ENCODE measurements at places on chromosomes 7 and 10.
A peak's percentile ranks its signal among the peaks of the same experiment; 100 is the strongest.

DNA sequence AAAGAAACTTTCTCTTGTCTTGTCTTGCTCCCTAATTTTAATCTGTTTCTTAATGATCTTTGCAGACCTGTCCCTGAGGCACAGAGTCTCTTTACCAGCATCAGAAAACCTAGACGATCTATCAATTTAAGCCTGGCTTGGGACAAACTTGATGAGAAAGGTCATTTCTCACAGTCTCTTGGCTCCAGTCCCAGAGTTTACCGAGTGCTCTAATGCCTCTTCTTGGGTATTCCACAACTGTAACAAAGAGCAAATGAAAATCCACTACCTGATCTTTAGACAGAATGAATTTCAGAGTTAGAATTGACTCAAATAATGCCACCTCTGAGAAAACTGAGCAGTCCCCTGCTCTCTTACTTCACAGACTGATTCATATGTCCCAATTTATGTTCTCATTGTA is 106.4 kb upstream of the DNAJB12 start:
- no peak for DNase-seq

GRCh38 chr10:89025453-89025852 is 34.9 kb downstream of the FAS start:
- no peak for DNase-seq

DNA sequence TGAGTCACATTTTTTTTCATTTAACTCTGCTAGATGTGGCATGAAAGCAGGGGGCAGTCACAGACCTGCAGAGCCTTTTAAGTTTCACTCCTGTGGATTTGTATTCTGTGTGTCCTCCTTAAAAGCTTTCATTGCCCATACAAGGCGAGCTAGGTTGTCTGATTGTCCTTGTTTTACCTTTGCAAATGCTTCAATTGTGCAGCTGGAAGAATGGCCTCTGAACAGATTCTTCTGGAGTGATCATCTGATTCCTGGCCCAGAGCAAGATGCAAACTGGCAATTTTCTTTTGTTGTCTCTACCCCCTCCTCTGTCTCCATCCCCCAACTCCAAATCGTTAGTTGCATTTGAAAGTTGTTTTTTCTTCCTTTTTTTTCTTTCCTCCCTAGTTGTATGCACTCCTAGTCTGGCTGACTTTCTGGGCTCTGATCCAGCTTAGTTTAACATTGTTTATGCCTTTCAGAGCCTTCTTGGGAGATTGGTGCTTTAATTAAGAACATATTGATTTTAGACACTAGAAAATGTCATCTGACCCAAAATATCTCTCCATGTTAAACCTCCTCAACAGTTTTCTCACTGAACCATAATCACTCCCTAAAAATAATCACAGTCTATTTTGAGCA is 150.2 kb downstream of the REEP3 start:
- DNase-seq, result no peak

GRCh38 chr10:11832042-11832441 is 8.9 kb downstream of the PROSER2 start:
- DNase-seq, result no peak

DNA sequence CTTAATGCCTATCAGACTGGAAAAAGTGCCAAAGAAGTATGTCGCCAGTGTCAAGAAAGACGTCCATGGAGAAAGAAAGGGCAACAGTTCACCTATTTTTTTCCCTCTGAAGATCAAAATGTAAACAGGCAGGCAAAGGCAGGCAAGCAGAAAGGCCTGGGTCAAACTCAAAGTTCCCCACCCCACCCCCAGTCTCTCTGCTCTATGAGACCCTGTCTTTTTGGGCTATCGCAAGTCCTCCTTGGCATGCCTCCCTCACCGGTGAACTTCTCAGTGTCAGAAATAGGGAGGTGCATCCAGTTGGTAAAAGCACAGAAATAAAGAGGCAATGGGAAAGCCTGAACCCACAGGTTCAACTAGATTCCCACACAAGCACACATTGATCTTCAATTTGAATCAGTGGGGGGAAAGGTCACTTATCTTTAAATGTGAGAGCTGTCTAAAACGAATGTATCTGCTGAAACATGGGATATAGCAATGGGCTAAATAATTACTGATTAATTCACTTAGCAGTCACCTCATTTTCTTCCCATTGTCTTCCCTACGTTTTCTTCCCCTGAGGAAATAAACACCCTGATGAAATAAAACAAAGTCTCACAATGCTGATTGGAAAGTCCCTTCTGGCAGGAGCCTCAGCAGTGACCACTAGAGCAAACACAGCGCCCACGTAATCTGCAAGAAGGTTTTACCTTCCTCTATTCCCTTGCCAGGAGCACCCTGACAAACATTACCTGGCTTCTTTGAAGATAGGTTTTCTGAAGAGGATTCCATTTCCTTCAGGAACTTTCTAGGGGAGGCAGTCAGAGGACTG is 31.1 kb downstream of the JAZF1 start:
- DNase-seq, result no peak

DNA sequence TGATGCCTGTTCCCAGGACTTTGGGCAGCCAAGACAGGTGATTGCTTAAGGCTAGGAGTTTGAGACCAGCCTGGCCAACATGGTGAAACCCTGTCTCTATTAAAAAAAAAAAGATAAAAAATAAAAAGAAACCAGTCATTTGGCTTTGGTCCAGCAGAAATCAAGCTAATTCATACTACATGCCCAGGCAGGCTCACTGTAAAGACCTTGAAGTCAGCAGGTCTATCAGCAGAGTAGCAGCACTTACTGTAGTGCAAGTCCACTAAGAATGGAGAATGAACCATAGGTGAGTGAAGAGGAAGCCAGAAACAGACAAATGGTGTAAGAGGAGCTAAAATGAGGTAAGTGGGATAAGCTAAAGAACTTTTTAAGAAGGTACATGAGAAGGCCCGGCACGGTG is 24.7 kb downstream of the PSPH start:
- no peak for DNase-seq

- no peak for DNase-seq
These were observed 250.7 kb downstream of the CRPPA start for GRCh38 chr7:16170671-16171070.

GRCh38 chr10:22606164-22606614 is 108.2 kb downstream of the PIP4K2A start:
- peak; percentile 58 for DNase-seq

- peak; percentile 29 for DNase-seq
These were observed 49.9 kb downstream of the BLVRA start for GRCh38 chr7:43808410-43808809.

DNA sequence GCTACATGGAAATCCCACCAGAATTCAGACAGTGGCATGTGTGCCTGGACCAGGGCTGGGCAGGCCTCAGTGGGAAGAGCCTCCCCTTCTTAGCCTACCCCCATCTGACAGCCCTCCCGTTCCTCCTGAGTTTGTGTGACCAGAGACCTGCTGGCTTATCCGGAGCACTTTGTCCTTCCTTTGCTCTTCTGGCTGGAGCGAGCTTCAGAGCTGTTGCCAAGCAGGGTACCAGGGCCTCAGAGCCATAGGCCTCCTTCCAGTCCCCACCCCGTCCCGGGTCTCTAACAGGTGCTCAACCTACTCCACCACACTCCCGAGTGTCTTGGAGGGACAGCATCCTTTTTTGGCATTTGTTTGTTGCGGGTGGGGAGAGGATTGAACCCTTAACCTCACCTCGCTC is 26.5 kb upstream of the TRIM8 start:
- no peak for DNase-seq

DNA sequence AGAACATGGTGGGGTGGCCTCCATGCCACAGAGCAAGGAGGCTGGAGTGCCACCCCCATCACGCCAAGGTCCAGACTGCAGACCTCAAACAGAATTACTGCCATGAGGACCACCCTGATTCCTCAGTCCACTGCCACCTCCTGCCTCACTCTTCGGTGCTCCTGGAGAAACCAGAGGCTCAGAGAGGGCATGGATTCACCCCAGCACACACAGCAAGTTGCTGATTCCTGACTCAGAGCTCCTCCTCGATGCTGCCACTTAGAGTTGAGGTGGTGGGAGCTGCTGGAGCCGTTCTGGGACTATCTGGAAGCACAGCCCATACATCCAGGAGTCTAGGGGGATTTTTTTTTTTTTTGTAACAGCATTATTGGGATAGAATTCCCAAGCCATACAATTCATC is 22.0 kb upstream of the MYL10 start:
- no peak for DNase-seq

DNA sequence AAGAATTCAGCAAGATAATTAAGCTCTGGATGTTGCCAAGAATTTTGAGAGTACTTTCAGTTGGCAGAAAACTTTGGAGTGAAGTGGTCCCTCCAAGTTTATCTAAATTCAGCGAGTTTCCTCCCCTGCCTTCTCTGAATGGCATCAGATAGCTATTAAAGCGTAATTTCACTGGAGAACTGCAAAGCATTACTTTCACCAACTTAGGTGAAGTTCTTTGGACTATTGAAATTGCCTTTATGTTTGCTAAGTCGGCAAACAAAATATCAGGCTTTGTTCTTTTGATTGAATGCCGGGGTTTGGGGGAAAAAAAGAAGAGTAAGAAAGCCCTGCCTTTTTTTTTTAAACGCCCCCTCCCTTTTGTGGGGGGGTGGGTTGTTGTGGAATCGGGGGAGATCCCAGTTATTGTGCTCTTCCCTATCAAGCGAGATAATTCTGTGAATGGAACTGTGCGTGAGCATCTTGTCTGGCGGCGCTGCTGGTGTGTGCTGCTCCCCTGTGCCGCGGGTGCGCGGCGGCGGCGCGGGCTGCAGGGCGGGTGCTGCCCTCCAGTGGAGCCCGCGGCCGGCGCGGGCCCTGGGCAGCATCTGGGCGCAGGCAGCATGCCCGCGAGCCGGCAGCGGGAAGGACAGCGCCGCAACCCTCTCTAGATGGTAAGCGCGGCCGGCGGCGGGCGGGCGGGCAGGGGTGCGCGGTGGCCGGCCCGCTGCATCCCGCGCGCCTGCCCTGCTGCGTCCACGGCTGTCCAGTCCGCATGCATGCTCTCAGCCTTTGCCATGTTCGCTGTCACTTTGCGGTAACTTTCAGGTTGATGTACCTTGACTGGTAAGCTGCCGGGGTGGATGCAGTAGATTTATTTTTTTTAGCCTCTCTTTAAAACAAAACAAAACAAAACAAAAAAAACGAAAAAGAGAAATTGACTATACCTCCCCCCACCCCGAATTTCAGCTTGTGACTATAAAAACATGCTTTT is 176.5 kb downstream of the TCF7L2 start:
- peak; percentile 19 for DNase-seq

GRCh38 chr7:91596287-91596686 is 284.2 kb downstream of the MTERF1 start:
- DNase-seq, result no peak

Measured in CD4-positive, alpha-beta T cell treated with Interleukin-2 at 100 ng/mL for 4 hours (primary cell).